Left ventricle myocardium superior (tissue), 1 donor: ENCODE measurements at places on chromosomes 4 and X. TPM values are rescaled to one million over a fixed set of nuclear protein-coding genes. Genes with fewer than 3 reads are reported as not detected.

GRCh38 chr4:7212101-7212674 is 19.9 kb downstream of the SORCS2 start:
- no peak for DNase-seq

- DNase-seq: no peak
These were observed 84.1 kb downstream of the TBCK start for GRCh38 chr4:106231931-106232330.

ACSL4 gene
- total RNA-seq: 33.0 TPM

TCEANC gene
- 5.9 TPM for total RNA-seq

DNA sequence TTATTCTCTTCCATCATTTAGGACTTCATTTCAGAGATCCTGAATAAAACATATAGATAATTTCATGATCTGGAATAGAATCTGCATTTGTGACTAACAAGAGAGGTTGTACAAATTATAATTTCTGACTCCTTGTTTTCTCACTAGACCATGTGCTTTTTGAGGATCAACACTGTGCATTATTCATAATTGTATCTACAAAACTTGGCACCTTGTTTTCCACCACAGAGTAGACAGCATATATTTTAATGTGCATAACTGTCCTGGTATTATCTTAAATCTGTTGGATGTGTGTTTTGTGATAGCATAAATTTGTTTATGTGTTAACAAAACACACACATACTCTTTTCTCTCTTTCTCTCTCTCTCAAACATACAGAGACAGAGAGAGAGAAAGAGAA is 514.9 kb upstream of the GALNT7 start:
- no peak for DNase-seq

DNA sequence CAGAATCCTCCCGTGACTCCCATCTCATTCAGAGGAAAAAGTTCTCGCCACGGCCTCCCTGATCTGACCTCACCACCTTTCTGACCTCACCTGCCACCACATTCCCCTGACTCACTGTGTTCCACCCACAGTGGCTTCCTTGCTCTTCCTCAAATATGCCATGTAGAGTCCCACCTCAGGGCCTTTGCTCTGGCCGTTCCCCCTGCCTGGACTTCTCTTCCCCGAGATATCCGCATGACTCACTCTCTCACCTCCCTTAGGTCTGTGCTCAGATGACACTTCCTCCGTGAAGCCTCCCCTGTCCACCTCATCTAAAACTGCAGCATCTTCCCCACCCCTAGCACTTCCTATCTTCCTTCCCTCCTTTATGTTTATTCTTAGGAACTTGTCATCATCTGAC is 7.2 kb upstream of the TSPYL2 start:
- DNase-seq: no peak

RAB39B gene
- not detected for total RNA-seq

ADGRG2 gene
- total RNA-seq: 0.17 TPM

KDR gene
- total RNA-seq: 21.2 TPM

CLNK gene
- total RNA-seq: not detected

DNA sequence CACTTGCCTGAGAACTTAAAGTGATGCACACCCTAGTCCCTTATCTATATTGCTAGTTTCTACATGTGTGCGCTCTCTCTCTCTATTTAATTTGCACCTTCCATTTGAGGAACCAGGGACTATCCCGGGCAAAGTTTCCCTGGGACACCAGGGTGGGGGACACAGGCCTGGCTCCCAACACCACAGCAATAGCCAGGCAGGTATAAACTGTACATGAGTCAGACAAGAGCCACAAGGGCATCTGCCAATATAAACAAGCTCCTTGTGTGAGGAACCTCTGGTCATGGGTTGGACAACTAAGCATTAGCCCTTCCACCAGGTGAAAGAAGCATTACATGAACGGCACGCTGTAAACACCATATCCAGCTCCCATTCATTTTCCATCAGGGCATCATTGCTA is 455.5 kb downstream of the STIM2 start:
- DNase-seq: no peak

DNA sequence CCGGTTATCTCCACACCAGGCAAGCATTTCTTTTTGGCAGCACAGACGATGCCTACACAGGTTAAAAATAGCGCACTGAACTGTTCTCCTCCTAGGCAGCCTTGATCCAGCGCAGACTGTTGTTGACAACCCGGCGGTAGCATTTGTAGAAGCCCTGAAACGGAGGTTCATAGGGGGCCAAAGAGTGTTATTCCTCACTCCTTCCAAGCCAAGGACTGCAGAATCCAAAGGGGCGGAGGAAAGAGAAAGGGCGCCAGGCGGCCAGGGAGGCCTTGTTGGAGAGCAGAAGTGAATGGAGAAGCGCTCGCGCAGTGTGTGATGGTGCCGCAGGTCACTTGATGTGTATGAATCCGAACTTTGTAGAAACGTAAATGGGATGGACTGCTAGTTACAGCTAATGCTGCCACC is 82.7 kb downstream of the TENM3 start:
- peak; percentile 38 for DNase-seq

DNA sequence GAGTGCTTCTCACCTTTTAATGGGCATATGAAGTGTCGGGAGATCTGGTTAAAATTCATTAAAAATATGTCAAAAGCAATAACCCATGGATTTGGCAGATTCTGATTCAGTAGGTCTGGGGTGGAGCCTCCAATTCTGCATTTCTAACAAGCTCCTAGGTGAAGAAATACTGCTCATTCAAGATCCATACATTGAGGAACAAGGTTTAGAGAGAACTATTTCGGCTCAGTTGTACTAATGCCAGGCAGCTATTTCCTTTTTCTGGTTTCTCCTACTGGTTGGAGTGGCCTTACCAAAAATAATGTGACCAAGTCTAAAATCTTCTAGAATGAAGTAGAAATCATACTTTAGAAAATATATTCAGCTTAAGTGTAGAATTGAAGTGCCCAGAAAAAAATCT is 117.5 kb downstream of the TSPAN7 start:
- no peak for DNase-seq

GRCh38 chrX:41036668-41037326 is 48.4 kb upstream of the USP9X start:
- no peak for DNase-seq

DNA sequence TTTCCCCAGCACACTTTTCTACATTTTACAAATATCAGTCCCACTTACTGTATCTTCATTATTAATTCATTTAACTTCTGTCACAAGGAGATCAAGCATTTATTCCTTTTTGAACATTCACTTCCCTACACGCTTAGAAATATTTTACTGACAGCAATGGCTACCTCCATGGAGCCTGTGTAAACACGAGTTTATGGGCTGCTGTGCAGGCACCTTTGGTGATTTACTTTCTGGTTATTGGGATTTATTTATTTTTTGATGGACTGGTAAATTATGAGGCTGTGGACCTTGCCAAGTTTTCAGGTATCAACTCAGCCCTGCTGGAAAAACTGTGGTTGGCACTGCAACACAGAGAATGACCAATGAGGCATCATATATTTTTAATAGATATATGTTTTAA is 45.4 kb upstream of the PAQR3 start:
- no peak for DNase-seq

SMIM14 gene
- total RNA-seq: 8.7 TPM

DNA sequence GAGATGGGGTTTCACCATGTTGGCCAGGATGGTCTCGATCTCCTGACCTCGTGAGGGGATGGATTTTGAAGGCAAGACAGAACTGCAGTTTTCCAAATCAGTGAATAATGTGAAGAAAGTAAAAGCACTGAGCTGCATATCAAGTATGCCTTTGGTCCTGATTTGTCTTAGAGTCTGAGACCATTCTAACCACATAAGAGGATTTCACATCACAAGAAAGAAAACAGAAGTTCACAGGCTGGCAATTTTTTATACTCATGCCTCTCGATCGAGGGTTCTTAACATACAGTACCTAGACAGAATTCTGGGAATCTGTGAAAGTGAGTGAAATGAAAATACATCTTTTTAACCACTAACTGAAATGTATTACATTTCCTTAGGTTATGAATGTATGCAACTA is 23.3 kb downstream of the CHIC2 start:
- no peak for DNase-seq

PASD1 gene
- not detected for total RNA-seq

DNA sequence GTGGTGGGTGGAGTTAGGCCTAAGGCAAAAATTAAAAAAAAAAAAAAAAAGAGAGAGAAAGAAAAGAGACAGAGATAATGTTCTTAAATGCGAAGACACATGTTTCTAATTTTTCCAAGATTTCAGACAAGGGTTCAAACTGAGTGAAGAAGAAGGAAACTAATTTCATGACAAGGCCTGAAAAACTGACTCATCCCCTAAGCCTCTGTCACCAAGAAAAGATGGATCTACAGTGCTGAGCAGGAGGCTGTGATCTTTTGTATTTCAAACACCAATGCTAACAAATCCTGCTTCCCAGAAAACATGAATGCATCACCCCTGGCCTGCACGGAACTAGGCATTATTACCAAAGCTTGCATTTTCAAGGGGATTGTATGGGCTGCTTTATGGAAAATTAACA is 75.3 kb downstream of the PPARGC1A start:
- no peak for DNase-seq

SERTM2 gene
- total RNA-seq: not detected

DNA sequence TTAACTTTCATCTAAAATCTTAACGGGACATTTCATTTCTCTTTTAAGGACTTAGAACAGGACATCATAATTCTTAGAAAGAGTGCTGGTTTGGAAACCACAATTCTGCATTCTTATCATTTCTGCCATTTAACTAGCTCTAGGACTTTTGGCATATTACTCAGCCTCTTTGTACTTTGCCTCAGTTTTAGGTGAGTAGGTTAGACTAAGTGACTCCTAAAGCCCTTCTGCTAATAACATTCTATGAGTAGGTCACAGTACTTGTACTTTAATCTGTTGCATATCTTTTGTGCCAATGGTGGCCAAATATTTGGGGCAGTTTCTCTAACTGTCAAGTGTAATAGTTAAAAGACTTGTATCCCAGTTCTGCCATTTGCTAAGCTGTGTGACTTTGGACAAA is 115.4 kb upstream of the NUDT6 start:
- DNase-seq: no peak
